ENCODE measurements at places on chromosomes 16 and 17. TPM values are rescaled to one million over a fixed set of nuclear protein-coding genes. Genes with fewer than 3 reads are reported as not detected.

DNA sequence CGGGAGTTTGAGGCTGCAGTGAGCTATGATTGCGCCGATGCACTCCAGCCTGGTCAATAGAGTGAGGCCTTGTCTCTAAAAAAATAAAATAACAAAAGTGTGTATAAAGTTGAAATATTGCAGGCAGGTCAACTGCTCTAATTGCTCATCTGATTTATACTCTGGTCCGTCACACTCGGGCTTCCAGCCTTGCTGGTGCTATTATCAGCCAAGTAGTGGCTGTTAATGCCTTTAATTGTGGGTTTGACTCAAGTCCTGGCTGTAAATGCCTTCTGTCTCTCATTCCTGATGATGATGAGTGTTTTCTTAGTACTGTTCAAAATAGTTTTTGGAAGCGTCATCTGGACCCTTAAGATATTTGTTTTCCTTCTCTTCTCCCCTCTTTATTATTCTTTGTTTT is 18.4 kb downstream of the SYT17 start:
- peaks cover 5% of the 10 kb centered on the region for H3K36me3 ChIP-seq
- no peak overlapping the region for H3K27ac ChIP-seq
- no peak overlapping the region for H3K4me3 ChIP-seq

GRCh38 chr17:27818401-27819105 is 18.2 kb upstream of the NOS2 start:
- H3K27ac ChIP-seq: no peak overlapping the region
- no peaks in the 10 kb centered on the region for H3K4me1 ChIP-seq
- no peak overlapping the region for H3K4me3 ChIP-seq
- peaks cover 3% of the 10 kb centered on the region for H3K27me3 ChIP-seq

GRCh38 chr17:8003594-8004181 is 1.3 kb downstream of the GUCY2D start:
- DNase-seq: peak; percentile 29
- peaks cover 6% of the 10 kb centered on the region for H3K36me3 ChIP-seq
- peaks cover 25% of the 10 kb centered on the region for H3K27me3 ChIP-seq
- no peak overlapping the region for H3K27ac ChIP-seq
- peak overlapping the region; percentile 44 for H3K4me3 ChIP-seq
- H3K4me1 ChIP-seq: no peaks in the 10 kb centered on the region

DNA sequence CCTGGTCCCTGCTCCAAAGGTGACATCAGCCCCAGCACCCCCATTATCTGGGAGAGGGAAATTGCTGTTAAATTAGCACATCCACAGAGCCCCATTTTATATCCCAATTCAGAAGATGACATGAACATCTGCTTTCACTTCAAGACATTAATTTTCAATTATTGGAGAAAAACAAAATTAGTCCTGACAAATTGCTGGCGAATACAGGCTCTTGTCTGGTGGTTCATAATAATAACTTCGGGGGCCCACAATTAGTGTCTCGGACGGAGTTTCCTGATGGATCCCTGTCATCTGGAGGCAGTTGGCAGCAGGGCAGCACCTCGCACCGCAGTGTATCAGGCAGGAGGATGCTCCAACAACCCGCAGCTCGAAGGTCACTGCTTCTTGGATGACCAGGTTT is 7.4 kb downstream of the ZNF423 start:
- peak overlapping the region; percentile 67 for H3K4me3 ChIP-seq
- peaks cover 64% of the 10 kb centered on the region for H3K4me1 ChIP-seq
- peaks cover under 1% of the 10 kb centered on the region for H3K27me3 ChIP-seq
- peak overlapping the region; percentile 78 for H3K27ac ChIP-seq

- H3K27ac ChIP-seq: no peak overlapping the region
- no peak for DNase-seq
- H3K4me3 ChIP-seq: no peak overlapping the region
Measured at GRCh38 chr17:40597556-40598300, 32.5 kb upstream of the CCR7 start.

DNA sequence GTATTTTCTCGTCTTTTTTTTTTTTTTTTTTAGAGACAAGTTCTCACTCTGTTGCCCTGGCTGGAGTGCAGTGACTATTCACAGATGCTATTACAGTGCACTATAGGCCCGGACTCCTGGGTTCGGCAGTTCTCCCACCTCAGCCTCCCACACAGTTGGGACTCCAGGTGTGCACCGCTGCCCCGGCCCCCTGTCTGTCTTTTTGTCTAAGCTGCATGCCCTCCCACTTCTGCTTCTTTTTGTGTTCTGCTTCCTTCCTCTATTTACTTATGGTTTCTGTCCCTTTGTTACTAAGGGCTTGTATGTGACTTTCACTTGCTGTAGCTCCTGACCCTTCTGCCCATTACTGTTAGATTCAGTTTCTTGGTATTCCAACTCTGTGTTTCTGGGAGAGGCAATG is 20.5 kb downstream of the SLC7A6 start:
- H3K4me1 ChIP-seq: peaks cover 17% of the 10 kb centered on the region
- no peak for DNase-seq
- peaks cover 3% of the 10 kb centered on the region for H3K36me3 ChIP-seq
- H3K4me3 ChIP-seq: no peak overlapping the region

DNA sequence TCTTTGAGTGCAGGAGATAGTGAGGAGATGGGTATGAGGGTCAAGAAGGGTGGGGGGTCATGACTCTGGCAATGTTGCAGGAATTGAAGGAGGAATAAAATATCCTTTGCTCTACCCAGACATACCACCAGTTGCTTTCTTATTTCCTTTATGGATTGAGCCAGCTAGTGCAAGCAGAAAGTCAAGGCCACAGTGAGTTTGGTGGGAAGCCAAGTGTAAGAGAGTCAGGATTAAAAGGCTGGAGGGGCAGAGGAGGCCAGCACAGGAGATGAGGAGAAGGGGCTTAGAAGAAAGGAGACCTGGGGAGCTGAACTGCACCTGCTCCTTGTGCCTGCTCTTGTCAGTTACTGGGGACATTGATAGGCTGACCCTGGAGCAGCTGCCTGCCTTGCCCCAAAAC is 16.1 kb downstream of the PIRT start:
- no peaks in the 10 kb centered on the region for H3K36me3 ChIP-seq
- H3K4me1 ChIP-seq: peaks cover 10% of the 10 kb centered on the region
- H3K27ac ChIP-seq: no peak overlapping the region
- DNase-seq: no peak
- no peak overlapping the region for H3K4me3 ChIP-seq

GRCh38 chr17:10295728-10296343 is 77.0 kb downstream of the MYH13 start:
- H3K36me3 ChIP-seq: no peaks in the 10 kb centered on the region
- H3K4me1 ChIP-seq: no peaks in the 10 kb centered on the region
- H3K27ac ChIP-seq: no peak overlapping the region

DNA sequence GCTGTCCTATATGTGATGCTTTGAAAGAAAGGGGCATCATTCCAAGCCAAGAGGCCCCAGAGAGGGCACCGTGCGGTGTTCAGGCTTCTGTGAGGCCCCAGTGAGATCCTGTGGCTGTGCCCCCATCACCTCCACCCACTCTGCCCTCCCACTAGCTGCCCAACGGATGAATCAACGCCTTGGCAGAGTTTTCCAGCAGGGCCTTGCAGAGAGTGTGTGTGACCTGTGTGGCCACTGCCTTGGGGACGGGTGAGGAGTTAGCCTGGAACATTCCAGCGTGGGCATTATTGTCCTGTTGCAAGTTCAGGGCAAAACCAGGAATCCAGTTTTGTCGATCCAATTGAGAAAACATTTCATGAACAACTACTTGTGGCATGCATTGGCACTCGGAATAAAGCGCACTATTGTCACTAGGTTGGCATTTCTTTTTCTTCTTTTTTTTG is 53.7 kb downstream of the SF3B3 start:
- no peak for DNase-seq
- H3K36me3 ChIP-seq: no peaks in the 10 kb centered on the region
- H3K27me3 ChIP-seq: peaks cover 6% of the 10 kb centered on the region
- no peak overlapping the region for H3K4me3 ChIP-seq
- peak overlapping the region; percentile 28 for H3K27ac ChIP-seq
- no peaks in the 10 kb centered on the region for H3K4me1 ChIP-seq

- no peak overlapping the region for H3K4me3 ChIP-seq
- H3K36me3 ChIP-seq: peaks cover 1% of the 10 kb centered on the region
- H3K27ac ChIP-seq: no peak overlapping the region
- DNase-seq: no peak
- no peaks in the 10 kb centered on the region for H3K27me3 ChIP-seq
- H3K4me1 ChIP-seq: peaks cover 2% of the 10 kb centered on the region
Measured at GRCh38 chr17:36992701-36993100, 43.9 kb downstream of the AATF start.

DNA sequence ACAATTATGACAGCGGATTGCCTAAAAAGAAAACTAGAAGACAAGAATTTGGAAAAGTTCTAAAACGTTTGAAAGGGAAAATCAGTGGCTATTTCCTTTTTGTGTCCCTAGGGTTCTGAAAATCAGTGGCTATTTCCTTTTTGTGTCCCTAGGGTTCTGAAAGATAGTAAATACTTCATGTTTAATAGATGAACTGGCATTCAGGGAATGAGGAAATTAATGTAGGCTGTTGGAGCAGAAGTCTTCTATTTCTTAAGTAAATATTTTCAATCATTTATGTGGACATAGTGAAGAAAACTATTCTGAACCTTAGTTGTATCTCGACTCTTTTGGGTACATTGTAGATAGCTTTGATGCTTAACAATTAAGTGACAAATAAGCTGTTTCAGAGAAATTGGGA is 78.9 kb downstream of the SHISA6 start:
- no peak overlapping the region for H3K4me3 ChIP-seq
- no peak for DNase-seq
- H3K4me1 ChIP-seq: no peaks in the 10 kb centered on the region
- no peaks in the 10 kb centered on the region for H3K27me3 ChIP-seq

- no peak for DNase-seq
- H3K27me3 ChIP-seq: no peaks in the 10 kb centered on the region
- no peak overlapping the region for H3K4me3 ChIP-seq
- H3K36me3 ChIP-seq: no peaks in the 10 kb centered on the region
Measured at GRCh38 chr16:79639576-79640311, 39.2 kb upstream of the MAF start.

GRCh38 chr17:77011173-77012011 is 129.4 kb upstream of the SEC14L1 start:
- H3K36me3 ChIP-seq: peaks cover 6% of the 10 kb centered on the region
- peak; percentile 67 for DNase-seq
- H3K4me3 ChIP-seq: no peak overlapping the region
- no peaks in the 10 kb centered on the region for H3K4me1 ChIP-seq

- peaks cover 10% of the 10 kb centered on the region for H3K27me3 ChIP-seq
- H3K36me3 ChIP-seq: no peaks in the 10 kb centered on the region
- peaks cover 45% of the 10 kb centered on the region for H3K4me1 ChIP-seq
- peak; percentile 91 for DNase-seq
Measured at GRCh38 chr17:32519228-32520103, 32.7 kb downstream of the CDK5R1 start.

GRCh38 chr17:78993241-78993956 is 13.7 kb upstream of the LGALS3BP start:
- H3K4me3 ChIP-seq: no peak overlapping the region
- peak; percentile 79 for DNase-seq
- peaks cover 5% of the 10 kb centered on the region for H3K4me1 ChIP-seq
- peaks cover 3% of the 10 kb centered on the region for H3K27me3 ChIP-seq
- H3K36me3 ChIP-seq: peaks cover 10% of the 10 kb centered on the region

DNA sequence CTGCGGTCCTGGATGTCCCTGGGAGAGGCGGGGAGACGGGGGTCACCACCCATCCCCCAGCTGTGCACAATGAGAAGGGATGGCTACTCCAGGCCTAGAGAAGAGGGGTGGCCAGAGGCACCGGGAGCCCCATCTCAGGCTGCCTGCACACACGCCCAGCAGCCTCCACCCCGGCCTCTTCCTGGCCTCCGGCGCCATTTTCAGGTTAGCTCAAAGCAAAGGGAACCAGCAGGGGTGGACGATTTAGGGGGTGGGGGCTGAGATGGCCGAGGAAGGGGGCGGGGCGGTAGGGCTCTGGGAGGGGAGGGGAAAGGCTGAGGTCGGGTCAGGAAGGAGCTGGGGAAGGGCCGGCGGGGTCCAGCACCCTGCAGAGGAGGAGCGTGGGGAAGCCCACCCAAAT is 42.8 kb downstream of the SRCIN1 start:
- H3K4me1 ChIP-seq: peaks cover 12% of the 10 kb centered on the region
- no peak for DNase-seq
- H3K27ac ChIP-seq: no peak overlapping the region
- peaks cover 40% of the 10 kb centered on the region for H3K27me3 ChIP-seq

DNA sequence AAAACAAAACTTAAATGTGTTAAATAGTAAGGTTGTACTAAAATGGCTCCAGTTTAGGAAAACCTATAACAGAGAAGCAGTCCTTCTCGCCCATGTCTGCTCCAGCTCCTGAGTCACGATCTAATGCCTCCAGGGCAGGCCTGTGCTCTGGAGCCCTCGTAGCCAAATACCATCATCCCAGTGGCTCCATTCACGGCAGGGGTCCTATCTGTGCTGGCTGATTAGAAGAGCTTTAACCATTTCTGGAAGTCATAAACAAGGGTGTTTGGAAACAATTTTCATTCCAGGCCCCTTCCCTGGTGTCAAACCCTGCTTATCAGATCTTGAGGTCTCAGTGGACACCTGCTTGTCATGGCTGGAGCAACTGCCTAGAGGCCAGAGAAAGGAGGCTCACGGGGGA is 336.9 kb downstream of the SOX9 start:
- no peak overlapping the region for H3K4me3 ChIP-seq
- no peaks in the 10 kb centered on the region for H3K36me3 ChIP-seq
- H3K27ac ChIP-seq: no peak overlapping the region
- H3K4me1 ChIP-seq: no peaks in the 10 kb centered on the region
- H3K27me3 ChIP-seq: peaks cover 1% of the 10 kb centered on the region

- H3K36me3 ChIP-seq: peaks cover 12% of the 10 kb centered on the region
- H3K4me1 ChIP-seq: peaks cover 34% of the 10 kb centered on the region
- H3K27ac ChIP-seq: peak overlapping the region; percentile 26
- H3K27me3 ChIP-seq: peaks cover 4% of the 10 kb centered on the region
Measured at GRCh38 chr17:73616120-73616872, 27.9 kb downstream of the SDK2 start.

GRCh38 chr17:48530887-48531272 is at the start of gene HOXB1:
Gene HOXB1, minus strand, starts transcription at chr17:48531011. Its CDS starts 107 bp downstream, at chr17:48530904.
- H3K4me1 ChIP-seq: no peaks in the 10 kb centered on the region
- H3K27ac ChIP-seq: no peak within 1 kb of the TSS
- peaks cover 12% of the 10 kb centered on the region for H3K36me3 ChIP-seq
- no peak within 1 kb of the TSS for H3K4me3 ChIP-seq

DNA sequence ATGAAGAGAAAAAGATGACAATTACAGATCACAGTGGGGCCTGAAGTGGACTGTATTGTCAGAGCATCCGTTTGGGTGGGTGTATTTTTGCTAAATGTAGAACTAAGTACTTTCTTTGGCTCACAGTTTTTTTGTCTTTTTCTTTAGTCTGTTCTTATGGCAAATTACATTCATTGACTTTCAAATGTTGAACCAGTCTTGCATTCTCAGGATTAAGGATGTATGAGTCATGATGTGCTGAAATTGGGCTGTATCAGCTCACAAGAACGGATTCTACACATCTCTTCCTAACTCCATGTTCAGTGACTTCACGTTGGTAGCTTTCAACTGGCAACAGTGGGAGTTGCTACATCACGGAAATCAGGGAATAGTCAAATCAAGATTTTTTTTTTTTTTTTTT is 66.5 kb downstream of the TEX2 start:
- DNase-seq: no peak
- H3K27ac ChIP-seq: no peak overlapping the region
- H3K4me1 ChIP-seq: no peaks in the 10 kb centered on the region
- H3K36me3 ChIP-seq: peaks cover 14% of the 10 kb centered on the region
- H3K4me3 ChIP-seq: no peak overlapping the region

The PDIA2 gene
- 11.8 TPM for total RNA-seq

The NUDT7 gene
- total RNA-seq: 3.0 TPM

The KRT31 gene
- not detected for total RNA-seq

The ANKS4B gene
- total RNA-seq: not detected

The HS3ST3A1 gene
- 1.1 TPM for total RNA-seq

The DHRS7C gene
- total RNA-seq: not detected

The RNF112 gene
- 8.6 TPM for total RNA-seq

The SPHK1 gene
- 3.1 TPM for total RNA-seq

The SULT1A2 gene
- not detected for total RNA-seq

The PIRT gene
- 0.32 TPM for total RNA-seq

The SLC5A10 gene
- not detected for total RNA-seq

Data from glutamatergic neuron (in vitro differentiated cells).